Smooth muscle cell of trachea (primary cell): ENCODE measurements at places on chromosomes 5 and 9. TPM values are rescaled to one million over a fixed set of nuclear protein-coding genes. Genes with fewer than 3 reads are reported as not detected.

The SLC45A2 gene
- total RNA-seq: under 0.01 TPM in 1 of 2 replicates, not detected in the other

The SERINC5 gene
- total RNA-seq: 12.2 and 14.1 TPM in 2 replicates

The SRA1 gene
- 33.7 and 44.9 TPM in 2 replicates for total RNA-seq

The CPEB4 gene
- total RNA-seq: 13.8 and 16.0 TPM in 2 replicates

The TRPM3 gene
- total RNA-seq: under 0.01 and 0.44 TPM in 2 replicates
